ENCODE measurements at places on chromosomes 4 and X.

- no peak for DNase-seq
These were observed 24.5 kb downstream of the SH3RF1 start for GRCh38 chr4:169246279-169246678.

DNA sequence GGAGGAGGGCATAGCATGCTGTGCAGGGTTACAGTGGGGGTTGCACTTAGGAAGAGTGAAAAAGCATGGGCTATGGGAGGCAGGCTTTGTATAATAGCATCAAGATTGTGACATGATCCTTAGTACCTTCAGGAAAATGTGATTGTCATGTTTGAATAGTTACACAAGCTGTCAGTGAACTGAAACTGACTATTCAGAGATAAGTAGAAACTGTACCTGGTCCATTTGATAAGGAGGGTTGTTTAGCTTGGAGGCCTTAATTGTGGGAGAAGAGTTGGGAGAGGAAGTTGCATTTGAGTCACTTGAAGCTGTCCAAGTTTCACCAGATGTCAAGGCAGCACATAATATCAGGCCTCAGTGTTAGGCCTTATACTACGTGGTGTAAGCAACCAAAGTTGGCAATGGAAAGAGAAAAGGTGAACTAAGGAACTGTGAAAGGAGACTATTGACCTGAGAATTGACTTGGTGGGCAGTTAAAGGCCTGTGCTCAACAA lies 85.0 kb downstream of the TEX13C start:
- DNase-seq, result no peak

- no peak for DNase-seq
These were observed 38.7 kb downstream of the CPEB2 start for GRCh38 chr4:15040916-15041463.

DNA sequence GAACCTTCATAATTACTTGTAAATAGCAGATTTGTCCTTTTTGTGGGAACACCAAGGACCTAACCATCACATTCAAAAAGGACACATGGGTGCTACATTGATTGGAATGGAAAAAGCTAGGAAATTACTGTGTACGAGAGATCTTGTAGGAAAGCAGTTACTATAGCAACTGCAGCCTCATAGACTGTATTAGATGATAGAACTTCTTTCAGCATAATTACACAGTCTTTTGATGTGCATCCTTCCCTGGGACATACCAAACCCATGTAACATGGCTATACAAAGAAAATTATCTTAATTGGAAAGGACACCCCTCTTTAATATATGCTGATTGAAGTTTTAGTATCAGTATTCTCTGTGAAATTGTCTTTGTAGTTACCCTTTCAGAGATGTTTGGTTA lies 130.7 kb upstream of the CTSO start:
- no peak for DNase-seq

DNA sequence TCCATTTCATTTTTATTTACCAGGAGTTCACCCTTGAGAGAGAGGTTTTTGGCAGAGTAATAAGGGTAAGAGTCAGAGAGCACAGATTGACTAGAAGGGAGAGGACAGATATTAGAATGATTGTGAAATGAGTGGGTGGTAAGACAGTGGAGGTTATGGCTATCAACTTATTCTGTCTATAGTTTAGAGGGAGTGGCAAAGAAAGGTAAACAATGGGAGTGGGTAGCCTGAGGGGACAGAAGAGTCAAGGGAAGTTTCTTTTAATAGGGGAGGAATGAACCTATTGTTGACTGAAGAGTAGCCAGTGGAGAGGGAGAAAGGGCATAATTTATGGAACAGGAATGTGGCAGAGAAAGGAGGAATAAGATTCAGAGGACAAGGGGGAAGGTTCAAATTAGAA lies 186.5 kb upstream of the NRK start:
- DNase-seq, result no peak

DNA sequence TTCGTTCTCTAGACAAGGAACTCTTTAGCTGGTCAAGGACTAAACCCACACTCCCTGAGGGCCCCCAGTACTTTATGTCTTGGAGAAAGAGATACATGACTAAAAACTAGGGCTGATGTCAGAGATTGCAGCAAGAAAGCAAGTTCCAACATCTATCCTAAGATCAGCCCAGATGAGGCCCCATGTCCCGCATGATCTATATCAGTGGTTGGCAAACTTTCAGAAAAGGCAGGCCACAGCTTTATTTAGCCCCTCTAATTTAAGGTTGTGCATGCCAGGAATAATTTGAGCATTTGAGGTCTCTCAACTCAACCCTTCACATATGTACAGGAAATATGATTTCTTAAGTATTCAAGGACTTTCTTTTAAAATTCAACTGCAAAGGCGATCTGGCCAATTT lies 44.1 kb upstream of the FRMD7 start:
- no peak for DNase-seq

DNA sequence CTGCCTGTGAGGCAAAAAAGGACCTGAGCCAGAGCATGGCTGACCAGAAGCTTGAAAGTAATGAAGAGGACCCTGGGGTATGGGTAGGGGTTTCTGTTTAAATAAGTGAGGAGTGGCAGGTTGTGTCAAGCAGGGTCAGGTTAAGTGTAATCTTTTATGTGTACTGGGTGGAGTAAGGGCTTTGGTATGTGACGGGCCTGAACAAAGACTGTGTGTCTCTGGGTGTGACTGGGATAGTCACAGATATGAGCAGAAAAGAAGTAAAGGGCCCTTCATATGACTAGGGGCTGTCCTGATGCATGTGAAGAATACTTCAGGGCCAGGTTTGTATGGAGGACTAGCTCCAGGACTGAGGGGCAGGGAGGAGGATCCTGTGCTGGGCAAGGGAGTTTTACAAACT lies 82.4 kb downstream of the ITIH6 start:
- DNase-seq, result no peak

Data from activated CD8-positive, alpha-beta memory T cell treated with anti-CD3 and anti-CD28 coated beads, Interleukin-2, amount 50 U/mL, for 48 hours (primary cell).